SW 1271 (cell line): ENCODE measurements at places on chromosomes 12 and 14.

- peak; percentile 13 for DNase-seq
Measured at GRCh38 chr12:124837958-124838803, 25.5 kb downstream of the SCARB1 start.

- no peak for DNase-seq
Measured at GRCh38 chr14:55324812-55325211, 53.6 kb downstream of the FBXO34 start.

- DNase-seq, result no peak
Measured at GRCh38 chr12:92297405-92297804, 151.8 kb upstream of the BTG1 start.

- DNase-seq, result no peak
Measured at GRCh38 chr14:38526826-38527501, 271.1 kb upstream of the CLEC14A start.

DNA sequence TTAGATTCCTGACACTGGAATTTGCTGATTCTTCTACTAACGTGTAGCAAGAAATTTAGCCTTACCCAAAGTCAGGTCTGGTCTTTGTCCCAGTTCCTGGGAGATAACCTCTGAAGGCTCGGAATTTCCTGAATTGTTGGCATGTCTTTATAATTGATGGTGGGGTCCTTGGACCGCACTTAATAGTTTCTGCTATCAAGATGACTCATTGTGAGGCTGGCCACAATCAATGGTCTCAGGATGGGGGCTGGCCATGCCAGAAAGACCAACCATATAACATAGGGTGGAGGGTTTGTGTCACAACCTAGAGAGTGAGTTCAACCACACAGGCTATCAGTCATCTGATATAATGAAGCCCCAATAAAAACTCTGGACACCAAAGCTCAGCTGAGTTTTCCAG is 259.7 kb downstream of the DAD1 start:
- no peak for DNase-seq

DNA sequence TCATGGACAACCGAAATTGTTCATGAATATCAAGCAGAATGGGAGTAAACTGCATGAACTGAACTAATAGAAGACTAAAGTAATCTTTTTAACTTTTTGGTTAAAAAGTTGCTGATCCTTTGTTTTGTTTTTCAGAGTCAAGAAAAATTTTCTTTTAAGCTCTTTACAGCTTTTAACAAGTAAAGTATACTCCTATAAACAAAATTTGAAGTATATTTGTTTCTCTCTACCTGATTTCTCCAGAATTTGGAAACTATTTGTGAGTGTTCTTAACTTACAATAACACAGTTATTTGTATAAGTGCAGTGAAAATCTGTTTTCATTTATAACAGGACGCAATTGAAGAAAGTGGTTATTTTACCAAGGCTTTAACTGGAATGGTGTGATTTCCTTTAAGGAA is 12.2 kb upstream of the LRRK2 start:
- DNase-seq, result no peak

- no peak for DNase-seq
Measured at GRCh38 chr14:73477618-73478266, 13.0 kb upstream of the RIOX1 start.

DNA sequence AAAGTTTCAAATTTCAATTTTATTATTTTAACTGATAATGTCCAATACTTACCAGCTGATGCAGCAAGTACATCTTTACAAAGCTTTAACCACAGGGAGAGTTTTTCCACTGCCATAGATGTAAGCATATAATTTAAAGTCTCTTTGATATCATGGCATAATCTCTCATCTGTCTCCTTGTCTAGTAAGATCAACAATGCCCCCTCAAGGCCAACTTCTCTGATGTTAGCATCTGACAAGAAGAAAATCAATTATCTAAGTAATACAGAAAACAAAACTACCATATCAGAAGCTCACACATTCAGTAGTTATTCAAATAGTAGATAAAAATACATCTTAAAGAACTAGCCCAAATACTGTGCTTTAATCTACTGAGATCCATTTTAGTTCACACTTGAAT is 94.2 kb downstream of the HEATR5A start:
- peak; percentile 26 for DNase-seq

DNA sequence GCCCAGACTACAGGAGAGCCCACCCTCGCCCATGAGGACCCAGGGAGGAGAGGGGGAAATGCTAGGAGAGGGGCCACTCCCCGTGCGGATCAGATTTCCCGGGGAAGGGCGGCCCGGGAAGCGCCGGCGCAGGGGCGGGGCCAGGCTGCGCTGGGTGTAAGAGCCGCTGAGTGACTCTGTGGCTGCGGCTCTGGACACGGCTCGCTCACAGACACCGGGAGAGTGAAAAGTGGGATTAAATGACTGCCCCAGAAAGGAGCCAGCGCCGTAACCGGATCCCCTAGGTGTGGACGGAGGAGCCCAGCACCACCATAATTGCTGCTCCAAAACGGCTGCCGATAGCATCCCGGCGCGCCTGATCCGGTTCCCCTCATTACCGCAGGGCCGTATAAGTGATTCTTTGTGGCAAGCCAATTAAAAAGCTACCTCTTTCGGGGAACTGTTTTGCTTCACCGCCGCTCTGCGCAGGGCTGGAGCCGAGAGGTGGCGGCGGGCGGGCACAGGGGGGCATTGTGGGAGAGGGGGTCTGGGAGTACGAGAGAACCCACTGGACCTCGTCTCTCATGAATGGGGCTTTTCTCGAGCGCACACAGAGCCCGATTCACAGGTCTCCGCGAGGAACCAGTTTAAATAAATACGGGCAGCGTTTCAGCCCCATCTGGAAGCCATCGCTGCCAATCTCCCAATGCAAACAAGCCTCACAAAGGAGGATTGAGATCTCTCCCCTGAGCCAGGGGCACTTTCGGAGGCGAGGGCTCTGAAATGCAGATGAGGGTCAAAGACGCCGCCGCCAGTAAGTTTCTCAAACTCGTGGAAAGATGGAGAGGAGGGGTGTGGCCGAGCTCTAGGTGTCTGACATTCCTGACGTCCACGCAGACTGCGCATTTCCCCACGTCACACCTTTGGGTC is 2.5 kb downstream of the COL2A1 start:
- no peak for DNase-seq

GRCh38 chr12:6644903-6645302 is 2.3 kb downstream of the ACRBP start:
- no peak for DNase-seq

- no peak for DNase-seq
Measured at GRCh38 chr14:69696204-69696527, 70.8 kb upstream of the SRSF5 start.

- no peak for DNase-seq
Measured at GRCh38 chr14:87679866-87680265, 313.1 kb downstream of the GALC start.

GRCh38 chr12:57096748-57097553 is 8.0 kb downstream of the NAB2 start:
- no peak for DNase-seq

GRCh38 chr12:80698256-80698655 is 9.2 kb upstream of the MYF6 start:
- no peak for DNase-seq

DNA sequence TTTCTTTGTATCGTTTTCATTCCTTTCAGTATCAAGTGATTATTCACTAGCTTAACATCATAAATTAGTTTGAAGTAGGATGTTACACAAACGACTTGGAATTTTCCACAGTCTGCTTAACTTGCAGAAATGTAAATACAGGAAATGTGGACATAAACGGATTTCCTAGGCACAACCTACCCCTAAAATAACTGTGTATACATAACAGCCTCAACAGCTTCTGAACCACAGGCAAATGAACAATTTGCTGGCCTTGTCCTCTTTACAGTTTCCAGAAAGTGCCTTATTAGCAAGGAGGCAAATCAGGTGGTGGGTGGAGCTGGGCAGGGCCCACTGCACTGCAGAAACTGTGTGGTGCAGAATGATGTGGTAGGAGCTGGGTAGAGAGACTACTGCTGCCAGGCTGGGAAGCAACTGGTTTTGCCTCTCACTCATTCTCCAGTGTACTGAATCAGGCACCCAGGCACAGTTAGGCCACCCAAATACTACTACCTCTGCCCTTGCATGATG is 14.1 kb downstream of the DRAM1 start:
- DNase-seq, result peak; percentile 64

DNA sequence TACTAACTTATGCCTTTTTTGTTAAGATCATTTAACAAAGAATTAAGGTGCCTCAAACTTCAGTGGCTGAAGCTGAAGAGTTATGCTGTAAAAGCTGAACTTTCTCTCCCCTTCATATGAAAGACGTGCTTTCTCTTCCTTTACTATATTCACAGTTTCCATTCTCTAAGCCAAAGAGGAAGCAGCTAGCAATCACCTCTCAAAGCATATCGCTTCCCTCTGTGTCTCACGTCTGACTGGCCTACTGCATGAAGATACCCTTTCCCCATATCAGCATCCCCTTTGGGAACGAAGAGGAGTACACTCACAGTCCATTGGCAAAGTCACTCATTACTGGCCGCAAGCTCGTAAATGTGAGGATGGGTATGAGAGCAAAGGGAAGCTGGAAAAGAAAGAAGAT is 34.9 kb downstream of the SLC11A2 start:
- no peak for DNase-seq

DNA sequence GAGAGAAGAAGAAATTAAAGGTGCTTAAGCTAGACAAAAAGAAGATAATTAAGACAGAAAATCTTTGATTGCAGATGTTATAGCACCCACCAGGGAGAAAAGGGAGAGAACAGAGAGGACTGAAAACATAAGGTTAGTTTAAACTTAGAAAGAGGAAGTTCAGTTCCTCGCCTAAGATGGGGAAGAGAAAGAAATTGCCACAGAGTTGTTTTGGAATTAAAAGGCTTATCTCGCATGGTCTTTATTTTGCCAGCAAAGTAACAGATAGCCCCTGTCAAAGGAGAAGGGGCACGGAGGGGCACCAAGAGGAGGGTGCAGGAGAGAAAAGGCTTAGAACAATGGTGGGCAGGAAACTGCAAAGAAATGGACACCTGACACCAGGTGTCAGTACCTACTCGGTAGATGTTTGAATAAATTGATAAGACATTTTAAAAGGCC is 17.8 kb upstream of the OXA1L start:
- no peak for DNase-seq

DNA sequence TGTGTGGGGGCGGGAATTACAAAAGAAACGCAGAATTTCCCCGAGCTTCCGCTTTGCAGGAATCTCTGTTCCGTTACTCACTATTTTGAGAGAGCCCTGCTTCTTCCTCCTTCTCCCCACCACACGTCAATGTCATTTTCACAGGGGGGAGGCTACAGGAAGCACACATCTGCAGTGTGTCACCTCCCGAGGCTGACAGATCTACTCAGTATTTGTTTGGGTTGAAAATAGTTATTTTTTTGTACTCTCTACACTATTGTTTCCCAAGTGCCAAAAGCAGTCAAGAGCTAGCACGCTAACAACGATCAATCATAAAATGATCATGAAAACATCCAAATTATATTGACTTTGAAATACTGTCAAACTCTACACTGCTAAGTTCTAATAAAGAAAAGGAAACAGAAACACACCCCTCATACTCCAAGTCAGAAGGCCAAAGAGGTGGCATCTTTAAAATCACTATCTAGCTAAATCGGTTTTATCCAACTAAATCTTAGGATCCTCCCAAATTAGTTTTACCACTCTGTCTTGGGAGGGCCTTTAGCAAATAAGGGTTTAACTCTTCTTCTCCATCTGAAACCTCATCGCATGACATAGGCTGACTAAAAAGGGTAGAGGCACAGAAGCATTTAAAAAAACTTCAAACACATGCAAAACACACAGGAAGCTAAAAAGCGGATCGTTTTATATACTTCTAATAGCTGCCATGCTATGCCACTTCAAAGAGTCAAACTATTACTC is 51.8 kb downstream of the FOXN3 start:
- no peak for DNase-seq

DNA sequence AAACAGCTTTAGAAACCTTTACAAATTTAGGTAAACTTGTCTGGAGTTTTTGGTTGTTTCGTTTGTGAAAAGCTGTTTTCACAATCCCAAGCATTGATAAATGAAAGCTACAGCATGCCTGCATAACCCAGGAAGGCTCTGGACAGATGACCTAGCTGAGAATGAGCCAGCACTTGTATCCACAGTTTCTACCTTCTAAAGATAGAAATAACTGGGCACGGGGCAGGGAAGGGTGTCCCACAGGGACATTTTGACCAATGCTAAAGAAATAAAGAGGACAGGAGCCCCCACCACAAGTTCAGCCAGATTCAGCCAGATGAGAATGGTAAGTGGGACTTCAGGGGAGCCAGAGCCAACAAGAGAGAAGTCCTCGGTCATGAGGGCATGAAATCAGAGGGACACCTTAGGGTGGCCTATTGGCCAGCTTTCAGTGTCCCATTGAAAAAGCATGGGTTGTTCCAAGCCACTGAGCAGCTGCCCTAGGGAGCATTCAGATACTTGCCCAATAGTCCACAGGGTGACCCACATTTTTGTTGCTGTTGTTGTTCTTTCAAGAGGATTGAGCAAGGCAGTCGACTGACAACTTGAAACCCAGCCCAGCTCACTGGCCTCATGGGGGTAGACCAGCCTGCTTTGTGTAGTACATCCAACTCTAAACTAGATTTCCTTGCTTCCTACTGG is 140.3 kb upstream of the NUDT4 start:
- no peak for DNase-seq

DNA sequence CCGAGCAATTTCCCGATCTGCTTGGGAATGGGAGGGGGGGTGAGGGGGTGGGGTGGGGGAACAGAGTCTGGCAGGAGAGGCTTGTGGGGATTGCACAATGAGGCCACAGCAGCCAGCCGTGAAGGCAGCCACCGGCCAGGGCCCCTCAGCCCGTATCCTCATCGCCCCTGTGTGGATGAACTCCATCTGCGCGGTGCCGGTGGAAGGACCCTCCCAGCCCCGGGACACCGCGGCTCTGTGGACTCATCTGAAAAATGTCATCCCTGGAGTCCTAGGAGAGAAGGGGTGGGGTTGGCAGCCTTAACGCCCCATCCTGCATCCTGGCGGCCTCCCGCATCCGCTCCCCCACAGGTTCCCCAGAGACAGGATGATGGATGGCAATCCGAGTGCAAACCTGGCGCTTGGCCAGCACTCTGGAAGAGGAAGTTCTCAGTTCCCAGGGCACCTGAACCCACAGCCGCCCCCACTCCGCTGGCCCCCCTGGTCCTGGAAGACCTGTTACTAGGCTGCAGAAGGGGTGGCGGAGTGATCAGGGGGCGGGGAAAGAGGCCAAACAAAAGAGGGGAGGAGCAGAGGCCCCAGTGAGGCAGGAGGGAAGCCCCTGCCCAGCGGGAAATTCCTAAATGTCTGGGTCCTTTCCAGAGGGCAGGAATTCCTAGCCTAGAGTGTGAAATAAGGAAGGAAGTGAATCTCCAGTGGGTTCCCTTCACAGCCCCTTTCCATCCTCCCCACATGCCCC is 1.2 kb upstream of the TNFAIP2 start:
- no peak for DNase-seq

- DNase-seq, result no peak
Measured at GRCh38 chr12:125528281-125528680, 463.0 kb downstream of the AACS start.

DNA sequence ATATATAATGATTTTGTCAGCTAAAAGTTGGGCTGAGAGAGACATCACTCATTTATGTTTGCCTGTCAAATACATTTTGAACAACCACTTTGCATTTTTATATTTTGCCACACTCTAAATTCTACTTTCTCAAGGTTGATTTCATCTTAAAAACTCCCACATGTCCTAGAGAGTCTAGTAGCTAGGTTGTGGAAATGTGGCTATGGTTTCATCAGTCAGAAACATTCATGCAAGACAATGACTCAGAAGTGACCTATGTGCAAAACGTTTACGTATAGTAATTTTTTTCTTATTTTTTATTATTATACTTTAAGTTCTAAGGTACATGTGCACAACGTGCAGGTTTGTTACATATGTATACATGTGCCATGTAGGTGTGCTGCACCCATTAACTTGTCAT is 27.4 kb upstream of the PRKD1 start:
- no peak for DNase-seq

- DNase-seq, result peak; percentile 63
Measured at GRCh38 chr12:19739195-19739776, 300.0 kb downstream of the AEBP2 start.
